ENCODE measurements at places on chromosomes 5 and 9.

- no peak for DNase-seq
Observed at GRCh38 chr9:134809826-134810225, 70.8 kb upstream of the FCN2 start.

DNA sequence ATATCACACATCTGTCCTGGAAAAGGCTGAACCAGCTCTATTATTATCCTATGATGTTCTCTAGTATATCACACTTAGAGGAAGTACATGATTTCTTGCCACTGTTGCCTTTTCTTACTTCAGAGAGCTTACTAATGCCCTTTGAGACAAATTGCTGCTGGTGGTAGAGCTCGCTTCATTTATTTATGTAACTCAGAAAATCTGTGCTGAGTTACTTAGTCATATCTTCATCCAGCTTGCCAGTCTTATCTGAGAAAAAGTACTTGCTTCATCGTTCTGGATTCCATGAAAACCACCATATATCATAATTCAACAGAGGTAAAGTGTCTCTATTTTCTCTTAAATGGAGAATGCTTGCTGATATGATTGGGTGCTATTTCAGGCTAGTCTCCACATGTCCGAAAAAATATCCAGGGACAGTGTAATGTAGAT lies 26.6 kb downstream of the PTPDC1 start:
- DNase-seq: no peak

- no peak for DNase-seq
Observed at GRCh38 chr5:77232574-77233358, 22.3 kb downstream of the PDE8B start.

DNA sequence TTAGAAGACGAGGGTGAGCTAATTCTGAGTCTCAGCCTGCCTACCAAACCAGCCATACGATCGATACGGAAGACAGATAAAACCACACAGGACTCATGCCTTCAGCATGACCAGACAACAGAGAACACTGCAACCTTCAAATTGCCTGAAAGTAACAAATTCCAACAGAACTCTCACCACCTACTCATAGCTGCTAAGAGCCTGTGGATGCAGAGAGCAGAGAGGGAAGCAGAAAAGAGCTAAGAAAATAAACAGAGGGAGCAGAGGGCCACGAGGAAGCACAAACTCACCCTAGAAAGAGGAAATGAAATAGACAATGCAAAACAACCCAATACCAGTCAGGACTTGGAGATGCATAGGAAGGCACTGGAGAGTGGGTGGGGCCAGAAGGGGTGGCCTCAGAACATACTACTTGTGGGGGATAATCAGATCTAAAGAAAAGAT lies 86.7 kb upstream of the TAS2R1 start:
- no peak for DNase-seq

- no peak for DNase-seq
Observed at GRCh38 chr9:99244344-99245260, 22.5 kb downstream of the SEC61B start.

DNA sequence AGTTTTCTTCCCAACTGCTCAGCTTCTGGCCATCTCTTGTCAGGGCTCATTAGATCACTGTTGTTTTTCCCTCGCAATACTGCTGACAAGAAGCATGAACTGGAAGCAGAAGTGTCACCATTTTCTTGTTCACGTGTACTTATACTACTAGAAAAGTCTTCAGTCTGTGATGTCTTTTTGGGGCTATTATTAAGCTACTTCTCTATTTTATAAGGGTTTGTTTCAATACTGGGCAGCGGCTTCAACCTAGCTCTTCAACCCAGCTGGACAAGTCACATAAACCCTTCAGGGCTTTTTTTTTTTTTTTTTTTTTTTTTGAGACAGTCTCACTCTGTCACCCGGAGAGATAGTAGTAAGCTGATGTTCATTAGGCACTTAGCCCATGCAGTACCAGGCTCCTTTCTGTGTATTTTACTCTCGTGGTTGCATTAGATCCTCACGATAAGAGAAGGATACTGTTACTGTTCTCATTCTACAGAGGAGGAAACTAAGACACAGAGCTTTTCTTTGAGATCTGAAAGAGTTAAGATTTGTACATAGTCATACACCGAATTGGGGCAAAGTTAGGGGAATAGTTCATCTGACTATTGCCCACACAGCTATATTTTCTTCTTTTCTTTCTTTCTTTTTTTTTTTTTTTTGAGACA lies 20.5 kb downstream of the RAPGEF1 start:
- no peak for DNase-seq

DNA sequence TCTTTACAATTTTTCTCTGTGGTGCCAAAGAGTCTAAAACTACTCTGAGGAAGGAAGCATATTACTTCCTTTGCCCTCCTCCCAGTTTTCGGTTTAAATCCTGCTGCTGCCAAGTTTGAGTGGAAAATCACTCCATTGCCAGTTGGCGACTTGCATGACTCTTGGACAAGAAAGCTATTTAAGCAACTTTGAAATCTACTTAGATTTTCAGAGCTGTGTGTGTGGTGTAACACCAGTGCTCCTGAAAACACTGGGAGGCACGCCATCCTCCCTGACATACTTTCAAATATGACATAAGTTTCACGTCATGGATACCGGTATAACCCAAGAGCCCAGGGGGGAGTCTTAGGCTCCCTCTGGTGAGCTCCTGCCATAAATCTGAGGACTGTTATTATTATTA lies 83.5 kb upstream of the RIOK2 start:
- no peak for DNase-seq

DNA sequence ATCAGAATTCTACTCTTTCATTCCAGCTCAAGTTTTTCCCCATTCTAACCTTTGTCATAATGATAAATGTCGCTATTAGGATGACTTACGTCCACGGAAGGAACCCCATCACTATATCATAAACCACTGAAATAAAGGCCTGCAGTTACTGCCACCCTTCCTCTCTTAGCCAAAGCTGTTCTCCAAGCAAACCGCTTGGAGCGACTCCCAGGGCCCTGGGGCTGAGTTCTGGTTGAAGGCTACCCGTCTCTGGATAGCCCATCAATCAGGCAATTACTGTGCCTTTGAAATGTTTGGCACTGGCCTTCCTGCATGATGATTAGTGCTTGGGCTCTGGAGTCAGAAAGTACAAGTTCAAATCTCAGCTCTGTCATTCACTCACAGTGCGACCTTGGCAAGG lies 386.0 kb downstream of the SPOCK1 start:
- no peak for DNase-seq

GRCh38 chr5:103522586-103522985 lies 40.0 kb downstream of the NUDT12 start:
- no peak for DNase-seq

GRCh38 chr9:135976531-135976930 lies 15.4 kb upstream of the UBAC1 start:
- DNase-seq: no peak

GRCh38 chr5:61159070-61159469 lies 3.2 kb downstream of the SMIM15 start:
- DNase-seq: no peak

DNA sequence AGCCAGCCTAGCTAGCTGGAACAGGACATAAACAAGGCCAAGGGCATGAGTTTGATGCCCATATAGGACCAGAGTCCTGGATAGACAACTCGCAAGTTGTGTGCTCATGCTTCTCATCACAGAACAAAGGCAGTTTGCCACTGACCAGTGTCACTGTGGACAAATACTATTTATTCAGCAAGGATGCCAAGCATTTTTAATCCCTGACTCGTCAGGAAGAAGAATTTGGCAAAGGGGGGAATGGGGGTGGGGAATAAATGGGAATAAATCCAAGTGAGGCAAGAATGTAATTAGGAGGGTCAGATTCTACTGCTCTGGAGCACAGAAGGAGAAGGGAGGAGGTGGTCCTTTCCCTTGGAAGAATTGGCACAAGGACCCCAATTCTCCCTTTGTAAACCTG lies 46.8 kb upstream of the ANKRD55 start:
- no peak for DNase-seq

- DNase-seq: no peak
Observed at GRCh38 chr9:12416716-12417115, 276.5 kb upstream of the TYRP1 start.

- no peak for DNase-seq
Observed at GRCh38 chr9:112245126-112245525, 70.0 kb upstream of the SUSD1 start.

GRCh38 chr5:108798513-108799265 lies 51.0 kb downstream of the FER start:
- DNase-seq: no peak

DNA sequence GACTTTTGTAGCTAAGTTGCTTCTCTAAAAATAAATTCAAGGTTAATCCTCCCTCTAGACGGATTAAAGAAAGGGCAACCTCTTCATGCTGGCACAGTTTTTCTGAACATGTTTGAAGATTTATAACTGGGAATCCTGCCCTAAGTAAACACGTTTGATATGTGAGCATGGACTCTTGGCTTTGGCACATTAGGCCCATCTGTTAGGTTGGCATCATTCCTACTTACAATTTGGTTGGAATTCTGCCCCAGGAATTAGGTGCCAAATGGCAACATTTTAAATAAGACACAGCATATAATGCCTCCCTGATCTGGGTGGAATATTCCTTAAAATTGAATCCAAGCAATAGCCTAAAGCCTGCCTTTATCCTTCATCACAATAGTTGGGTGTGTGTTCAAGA lies 372.3 kb upstream of the CDH18 start:
- no peak for DNase-seq

GRCh38 chr9:69527454-69527853 lies 144.7 kb downstream of the APBA1 start:
- no peak for DNase-seq

DNA sequence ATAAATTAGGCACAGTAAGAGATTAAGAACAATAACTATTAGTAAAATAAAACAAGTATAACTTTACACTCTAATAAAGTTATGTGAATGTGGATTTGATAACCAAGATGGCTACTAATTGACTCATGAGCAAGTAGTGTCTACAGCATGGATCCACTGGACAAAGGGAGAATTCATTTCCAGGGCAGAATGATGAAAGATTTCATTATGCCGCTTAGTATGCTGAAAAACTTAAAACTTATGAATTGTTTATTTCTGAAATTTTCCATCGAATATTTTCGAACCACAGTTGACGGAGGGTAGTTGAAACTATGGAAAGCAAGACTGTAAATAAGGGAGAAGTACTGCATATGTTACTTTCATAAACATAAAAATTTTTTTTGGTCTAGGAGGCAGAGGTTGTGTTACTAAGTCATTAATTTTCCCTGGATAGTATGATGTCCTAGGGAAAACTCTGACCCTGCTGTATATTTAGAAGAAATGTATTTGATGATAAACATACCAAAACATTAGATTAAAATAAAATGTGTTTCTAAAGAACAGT lies 24.9 kb upstream of the TARS1 start:
- DNase-seq: no peak

DNA sequence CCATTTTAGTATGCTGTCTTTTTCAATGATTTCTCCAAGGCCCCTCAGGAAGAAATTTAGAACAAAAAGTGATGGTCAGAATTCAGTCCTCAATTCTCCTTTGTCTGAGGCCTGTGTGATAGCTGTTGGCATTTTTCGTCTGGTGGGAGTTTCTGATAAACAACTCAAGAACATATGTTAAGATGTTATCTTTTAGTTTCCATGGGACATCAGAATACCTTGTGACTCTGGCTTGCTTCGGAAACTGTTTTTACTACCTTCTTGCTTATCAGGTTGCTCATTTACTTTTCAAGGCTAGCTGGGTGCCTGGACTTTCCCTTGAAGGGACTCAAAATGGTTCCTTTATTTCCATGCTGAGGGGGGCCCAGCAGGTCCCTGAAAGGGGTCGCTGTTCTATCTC lies 97.2 kb downstream of the INVS start:
- DNase-seq: no peak
